HFFc6 (cell line): ENCODE measurements at places on chromosomes 3 and 15.

DNA sequence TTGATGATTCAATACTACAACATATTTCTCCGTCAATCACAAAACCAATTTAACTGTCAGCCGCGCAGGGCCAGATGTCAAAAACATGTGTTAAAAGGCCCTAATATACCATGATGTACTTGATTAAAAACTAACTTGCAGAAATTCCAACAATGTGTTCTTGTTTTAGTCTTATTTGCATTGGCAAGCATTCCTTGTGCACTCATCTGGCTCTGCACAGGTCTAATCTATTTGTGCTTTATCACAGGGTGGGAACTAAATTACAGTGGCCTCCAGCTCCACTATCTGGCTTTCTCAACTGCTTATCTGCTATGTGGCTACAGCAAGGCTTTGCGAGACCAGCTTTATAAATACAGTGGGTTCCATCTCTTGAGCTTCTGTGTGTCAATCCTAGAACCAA is 455.5 kb downstream of the ERC2 start:
- DNase-seq = no peak

DNA sequence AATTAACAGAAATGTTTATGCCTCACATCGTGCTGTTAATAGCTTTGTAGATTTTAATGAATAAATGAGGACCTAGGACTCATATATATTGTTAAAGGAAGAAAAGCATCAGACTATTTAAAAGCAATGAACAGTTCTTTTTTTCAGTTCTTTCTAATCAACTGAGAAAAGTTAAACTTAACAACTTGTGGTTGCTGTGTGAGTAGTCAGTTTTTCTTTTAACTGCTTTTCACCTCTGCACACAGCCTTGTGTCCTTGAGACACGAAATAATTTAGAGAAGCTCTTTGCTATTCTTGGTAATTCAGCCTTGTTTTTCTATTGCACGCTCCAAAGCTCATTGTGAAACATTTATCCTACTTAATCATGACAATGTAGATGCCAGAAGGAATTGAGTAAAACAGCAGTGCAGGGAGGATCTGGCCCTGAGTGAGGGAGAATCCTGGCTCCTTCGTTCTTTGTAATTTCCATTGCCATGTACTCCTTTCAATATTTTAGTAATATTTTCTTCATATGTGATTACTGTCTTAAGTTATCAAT is 499.0 kb downstream of the PYDC2 start:
- DNase-seq = no peak

DNA sequence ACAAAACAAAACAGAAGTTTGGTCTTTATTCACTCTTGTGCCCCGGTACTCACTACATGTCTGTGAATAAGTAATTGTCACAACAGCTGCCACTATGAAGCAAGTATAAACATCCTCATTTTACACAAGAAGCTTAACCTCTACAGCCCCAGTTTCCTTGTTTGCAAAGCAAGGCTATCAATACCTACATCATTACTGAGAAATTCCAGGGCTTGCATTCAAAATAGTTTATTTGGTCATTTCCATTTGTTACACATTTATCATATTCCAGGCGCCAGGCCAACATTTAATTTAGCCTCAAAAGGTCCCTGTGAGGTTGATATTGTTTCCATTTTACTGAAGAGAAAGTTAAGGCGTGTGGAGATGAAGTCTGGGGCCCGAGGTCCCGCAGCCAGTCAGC is 161.4 kb upstream of the LRTM1 start:
- DNase-seq = no peak

DNA sequence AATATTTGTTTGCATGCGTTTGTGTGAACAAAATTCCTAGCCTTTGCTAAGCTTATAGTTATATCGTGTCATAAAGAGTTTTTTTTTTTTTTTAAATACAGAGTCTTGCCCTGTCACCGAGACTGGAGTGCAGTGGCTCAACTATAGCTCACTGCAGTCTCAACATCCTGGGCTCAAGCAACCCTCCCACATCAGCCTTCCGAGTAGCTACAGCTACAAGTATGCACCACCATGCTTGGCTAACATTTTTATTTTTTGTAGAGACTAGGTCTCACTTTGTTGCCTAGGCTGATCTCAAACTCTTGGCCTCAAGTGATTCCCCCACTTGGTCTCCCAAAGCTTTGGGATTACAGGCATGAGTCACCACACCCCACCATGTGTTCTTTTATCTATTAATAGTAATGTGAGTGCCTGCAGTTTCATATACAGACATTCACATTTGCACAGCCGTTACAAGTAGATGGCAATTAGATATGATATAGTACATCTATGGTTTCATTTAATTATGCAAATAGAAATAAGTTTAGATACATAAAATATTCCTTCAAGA is 848.6 kb downstream of the PDCD6IP start:
- no peak for DNase-seq

DNA sequence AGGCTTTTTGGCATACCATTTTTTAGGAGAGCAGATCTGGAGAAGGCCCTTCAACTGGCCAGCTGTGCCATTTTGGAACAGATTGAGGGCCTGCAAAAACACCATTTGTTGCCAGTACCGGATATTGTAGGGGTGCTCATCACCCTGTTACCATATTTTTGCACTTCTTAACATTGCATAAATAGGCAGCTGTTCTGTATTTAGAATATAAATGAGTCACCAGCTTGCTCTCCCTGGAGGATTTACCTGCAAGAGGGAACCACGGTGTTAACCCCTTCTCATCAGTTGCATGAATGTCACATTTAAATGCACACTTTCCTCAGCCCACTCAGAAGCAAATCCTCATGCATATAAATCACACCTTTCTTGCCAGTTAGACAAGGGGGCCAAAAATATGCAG is 435.6 kb downstream of the ROBO2 start:
- no peak for DNase-seq

GRCh38 chr3:191269289-191270085 is 59.7 kb upstream of the CCDC50 start:
- no peak for DNase-seq

DNA sequence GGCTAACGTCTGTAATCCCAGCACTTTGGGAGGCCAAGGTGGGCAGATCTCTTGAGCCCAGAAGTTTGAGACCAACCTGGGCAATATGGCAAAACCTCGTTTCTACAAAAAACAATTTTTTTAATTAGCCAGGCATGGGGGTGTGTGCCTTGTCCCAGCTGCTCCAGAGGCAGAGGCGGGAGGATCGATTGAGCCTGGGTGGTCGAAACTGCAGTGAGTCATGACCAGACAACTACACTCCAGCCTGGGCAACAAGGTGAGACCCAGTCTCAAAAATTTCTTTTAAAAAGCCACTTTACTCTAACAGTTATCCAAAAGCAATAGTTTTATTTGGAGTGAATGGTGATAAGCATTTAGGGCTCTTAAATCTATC is 12.5 kb downstream of the TRIM59 start:
- DNase-seq = no peak

GRCh38 chr3:129650256-129650872 is 43.9 kb upstream of the PLXND1 start:
- DNase-seq = peak; percentile 73

GRCh38 chr3:160797356-160797755 is 41.3 kb downstream of the PPM1L start:
- DNase-seq = no peak

GRCh38 chr3:188084752-188085583 is 69.0 kb upstream of the LPP start:
- DNase-seq = no peak

GRCh38 chr3:196609805-196610515 is 29.5 kb upstream of the NRROS start:
- DNase-seq = no peak

GRCh38 chr15:58627701-58628100 is 121.8 kb downstream of the ADAM10 start:
- DNase-seq = no peak

DNA sequence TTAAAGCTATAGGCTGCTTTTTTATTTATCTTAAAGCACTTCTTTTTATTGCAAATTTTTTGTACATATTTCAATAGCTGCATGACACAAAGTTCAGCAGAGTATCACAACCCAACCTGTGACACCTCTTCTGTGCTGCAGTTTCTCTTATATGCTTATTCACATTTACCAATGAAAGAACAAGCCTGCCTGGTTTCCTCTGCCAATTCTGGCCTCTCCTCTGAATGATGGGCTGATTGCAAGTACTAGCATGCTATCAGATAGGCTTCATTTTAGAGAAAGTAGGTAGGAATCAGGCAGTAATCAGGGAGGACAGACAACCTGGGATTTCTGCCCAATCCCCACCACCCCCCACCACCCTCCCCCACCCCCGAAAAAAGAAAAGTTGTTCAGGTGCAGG is 26.6 kb downstream of the ACKR4 start:
- no peak for DNase-seq

- peak; percentile 1 for DNase-seq
Measured at GRCh38 chr15:96462768-96463750, 132.6 kb downstream of the NR2F2 start.

DNA sequence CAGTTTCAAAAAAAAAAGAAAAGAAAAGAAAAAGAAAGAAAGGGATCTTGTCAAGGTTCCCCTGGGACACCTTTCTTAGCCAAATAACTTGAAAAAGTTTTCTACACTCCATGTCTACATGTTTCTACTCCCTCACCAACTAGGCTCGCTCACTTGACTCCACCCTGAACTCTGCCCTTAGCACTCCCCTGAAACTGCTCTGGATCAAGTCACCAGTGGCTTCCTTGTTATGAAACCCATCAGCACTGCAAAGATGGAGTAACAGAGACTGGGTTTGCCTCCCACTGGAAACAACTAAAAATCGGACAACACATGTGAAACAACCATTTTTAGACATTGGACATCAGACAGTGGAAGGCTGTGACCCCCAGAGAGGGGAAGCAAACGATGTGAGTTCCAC is 36.8 kb downstream of the TMEM40 start:
- DNase-seq = no peak

- no peak for DNase-seq
Measured at GRCh38 chr15:58864602-58865424, 68.7 kb downstream of the SLTM start.

- no peak for DNase-seq
Measured at GRCh38 chr15:80203361-80203885, 48.6 kb downstream of the CTXND1 start.

- DNase-seq = no peak
Measured at GRCh38 chr15:64029110-64029509, 17.2 kb downstream of the DAPK2 start.

- DNase-seq = no peak
Measured at GRCh38 chr3:11164607-11165006, 10.3 kb downstream of the HRH1 start.

DNA sequence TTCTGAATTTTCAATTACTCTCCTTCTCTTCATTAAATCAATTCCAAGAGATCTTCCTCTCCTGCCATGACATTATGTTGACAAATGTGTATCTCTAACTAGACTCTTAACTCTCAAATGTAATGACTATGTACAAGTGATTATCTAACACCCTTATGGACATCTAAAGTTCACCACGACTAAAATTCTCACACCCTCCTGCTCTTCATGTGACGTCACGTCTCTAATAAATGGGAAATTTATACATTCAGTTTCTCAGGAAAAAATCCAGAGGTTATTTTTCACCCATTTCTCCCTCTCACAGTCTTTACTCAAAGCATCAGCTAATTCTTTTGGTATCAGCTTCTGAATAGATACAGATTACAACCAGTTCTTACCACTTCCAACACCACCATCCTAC is 237.5 kb upstream of the EPHA6 start:
- no peak for DNase-seq

- no peak for DNase-seq
Measured at GRCh38 chr15:69298354-69298696, 387 bp upstream of the PAQR5 start.

DNA sequence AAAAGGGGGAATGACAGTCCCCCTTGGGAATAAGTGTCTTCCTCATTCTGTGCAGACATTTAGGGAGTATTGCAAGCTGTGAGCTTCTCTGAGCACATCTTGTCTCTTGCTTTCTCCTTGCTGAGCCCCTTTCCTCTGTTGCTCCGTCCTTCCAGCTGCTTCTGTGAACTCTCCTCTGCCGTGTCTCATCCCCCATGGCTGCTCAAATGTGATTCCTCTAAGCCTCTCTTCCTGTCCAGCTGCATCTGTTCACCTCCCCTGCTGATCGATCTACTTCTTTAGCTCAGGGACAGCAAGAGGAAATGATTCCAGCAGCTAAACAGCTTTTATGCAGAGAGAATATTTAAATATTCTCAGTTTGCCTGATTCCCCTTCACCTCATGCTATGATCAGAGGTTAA is 328.0 kb upstream of the DNAJC19 start:
- no peak for DNase-seq

DNA sequence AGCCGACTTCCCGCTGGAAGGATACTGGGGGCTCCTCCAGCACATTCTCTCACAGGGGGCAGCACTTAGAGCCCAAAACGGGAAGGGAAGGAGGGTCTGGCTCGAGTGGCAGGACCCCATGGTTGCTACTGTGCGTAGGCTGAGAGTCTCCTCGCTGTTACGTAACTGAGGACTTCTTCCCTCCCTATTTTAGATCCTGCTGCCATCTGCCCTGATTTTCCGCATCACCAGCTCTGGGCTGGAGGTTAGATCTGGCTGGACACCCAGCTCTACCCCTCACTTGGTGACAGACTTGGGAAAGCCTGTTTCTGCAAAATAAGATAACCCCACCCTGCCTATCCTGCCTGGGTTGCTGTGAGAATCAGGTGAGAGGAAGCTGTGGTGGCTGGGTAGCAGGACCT is 47.7 kb downstream of the BDH1 start:
- DNase-seq = no peak

- peak; percentile 37 for DNase-seq
Measured at GRCh38 chr3:24161841-24162240, 216.8 kb downstream of the NR1D2 start.

- no peak for DNase-seq
Measured at GRCh38 chr3:87595798-87596197, 319.4 kb upstream of the POU1F1 start.

- DNase-seq = peak; percentile 7
Measured at GRCh38 chr3:51391566-51392354, 675 bp downstream of the RBM15B start.

- no peak for DNase-seq
Measured at GRCh38 chr3:117722856-117723255, 1013.3 kb downstream of the TUSC7 start.

GRCh38 chr3:123653221-123653682 is 68.4 kb upstream of the HACD2 start:
- peak; percentile 52 for DNase-seq

GRCh38 chr3:125318871-125319270 is 56.3 kb downstream of the ZNF148 start:
- DNase-seq = no peak

- no peak for DNase-seq
Measured at GRCh38 chr3:108006077-108006771, 84.6 kb downstream of the CD47 start.

- no peak for DNase-seq
Measured at GRCh38 chr15:38217788-38218609, 34.6 kb upstream of the SPRED1 start.
